Activated CD4-positive, alpha-beta T cell treated with anti-CD3 and anti-CD28 coated beads for 24 hours (primary cell): ENCODE measurements at places on chromosomes 7 and 10.
A peak's percentile ranks its signal among the peaks of the same experiment; 100 is the strongest.

DNA sequence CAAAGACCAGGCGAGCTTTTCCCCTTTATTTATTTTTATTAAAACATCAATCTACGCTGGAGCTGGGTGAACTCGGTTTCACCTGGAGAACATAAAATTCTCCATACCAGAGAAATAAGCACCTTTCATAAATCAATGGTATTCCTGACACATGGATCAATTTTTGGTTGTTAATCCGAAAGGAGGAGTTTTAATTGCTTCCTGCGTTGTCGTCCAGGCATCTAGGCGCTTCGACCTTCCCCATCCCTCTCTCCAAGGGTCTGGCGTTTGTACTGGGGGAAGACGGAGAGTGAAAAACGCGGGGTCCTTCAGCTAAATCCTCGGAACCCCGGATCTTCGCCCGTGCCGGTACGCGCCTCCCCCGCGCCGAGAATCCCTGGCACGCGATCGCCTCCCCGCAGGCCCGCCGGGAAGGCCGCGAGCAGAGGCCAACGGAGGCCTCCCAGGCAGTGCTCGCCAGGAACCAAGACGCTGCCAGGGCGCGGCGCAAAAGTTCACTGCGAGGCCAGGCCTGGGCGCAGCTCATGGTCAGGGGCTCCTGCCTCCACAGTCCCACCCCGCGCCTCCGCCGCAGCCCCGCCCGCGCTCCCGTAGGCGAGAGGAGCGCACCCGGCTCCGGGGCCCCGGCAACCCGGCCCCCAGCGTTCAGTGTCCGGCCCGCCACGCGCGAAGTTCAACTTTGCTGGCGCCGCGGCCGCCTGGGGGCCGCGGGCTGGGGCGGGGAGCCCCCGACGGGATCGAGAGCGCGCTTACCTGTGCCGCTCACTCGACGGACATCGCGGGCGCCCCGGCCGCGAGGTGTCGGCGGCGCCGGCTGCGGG is 8.3 kb upstream of the EBF3 start:
- no peak for DNase-seq

GRCh38 chr10:43692051-43692825 is 43.6 kb upstream of the ZNF32 start:
- no peak for DNase-seq

GRCh38 chr7:134826105-134826504 is 46.7 kb downstream of the CALD1 start:
- DNase-seq: no peak

GRCh38 chr10:76306856-76307255 is 875.4 kb downstream of the LRMDA start:
- DNase-seq: no peak

DNA sequence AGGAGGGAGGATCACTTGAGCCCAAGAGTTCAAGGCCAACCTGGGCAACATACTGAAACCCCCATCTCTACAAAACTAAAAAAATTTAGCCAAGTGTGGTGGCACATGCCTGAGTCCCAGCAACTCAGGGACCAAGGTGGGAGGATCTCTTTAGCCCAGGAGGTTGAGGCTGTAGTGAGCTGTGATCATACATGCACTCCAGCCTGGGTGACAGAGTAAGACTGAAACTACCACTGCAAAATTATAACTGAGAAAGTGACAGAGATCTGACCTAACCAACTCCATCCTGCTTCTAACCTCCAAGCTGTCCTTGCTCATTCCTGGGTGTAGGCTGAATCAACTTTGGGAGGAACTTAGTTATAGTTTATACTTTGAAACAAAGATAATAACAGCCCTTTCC is 59.4 kb downstream of the HTR7 start:
- DNase-seq: no peak

GRCh38 chr10:12637649-12638048 is 288.3 kb downstream of the CAMK1D start:
- DNase-seq: no peak

DNA sequence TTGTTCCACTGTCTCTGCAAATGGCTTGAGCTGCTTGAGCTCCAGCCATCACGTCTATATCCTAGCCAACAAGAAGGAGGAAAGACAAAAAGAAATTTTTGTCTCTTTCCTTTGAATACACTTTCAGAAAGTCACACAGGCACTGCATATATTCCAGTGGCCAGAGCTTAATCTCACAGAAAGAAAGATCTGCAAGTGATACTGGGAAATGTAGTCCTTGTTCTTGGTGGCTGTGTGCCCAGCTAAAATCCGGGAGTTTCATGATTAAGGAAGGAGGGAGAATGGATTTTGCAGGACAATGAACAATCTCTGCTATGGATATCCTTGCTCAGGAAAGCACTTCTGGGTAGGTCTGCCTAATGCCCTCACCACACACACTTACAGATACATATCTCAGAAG is 19.5 kb upstream of the DLG5 start:
- no peak for DNase-seq

GRCh38 chr10:43576062-43576461 is 1.6 kb upstream of the ZNF239 start:
- no peak for DNase-seq

GRCh38 chr10:70803775-70804420 is 11.8 kb upstream of the SGPL1 start:
- DNase-seq: no peak

DNA sequence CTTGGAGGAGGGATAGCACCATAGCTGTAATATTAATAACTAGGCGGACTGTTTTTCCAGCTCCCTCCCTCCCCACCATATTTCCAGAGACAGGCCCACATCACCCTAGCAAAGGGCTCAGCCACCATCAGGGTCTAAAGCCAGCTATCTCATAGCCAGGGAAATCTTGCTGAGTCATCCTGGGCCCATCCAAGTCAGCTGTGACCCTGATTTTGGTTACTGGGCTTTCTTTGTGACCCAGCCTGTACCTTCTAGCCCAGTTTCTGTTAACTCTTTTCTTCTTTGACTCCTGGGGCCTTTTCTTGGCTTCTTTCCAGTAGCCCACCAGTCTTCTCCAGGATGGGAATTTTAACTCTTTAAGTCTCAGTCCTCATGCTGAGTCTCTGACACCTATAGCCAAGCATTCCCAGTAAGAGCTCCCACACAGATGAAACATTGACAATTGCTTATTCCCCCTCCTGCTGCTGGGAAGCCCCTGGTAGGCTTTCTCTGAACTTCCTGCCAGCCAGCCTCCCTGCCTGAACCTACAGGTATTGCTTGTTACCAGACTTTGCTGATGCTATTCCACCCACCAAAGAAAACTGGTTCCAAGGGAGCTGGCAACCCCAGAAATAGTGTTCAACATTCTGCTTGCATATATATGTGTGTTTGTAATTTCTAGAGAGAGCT is 34.8 kb upstream of the ADO start:
- no peak for DNase-seq

- DNase-seq: no peak
These were observed 75.2 kb upstream of the INHBA start for GRCh38 chr7:41777894-41778596.

DNA sequence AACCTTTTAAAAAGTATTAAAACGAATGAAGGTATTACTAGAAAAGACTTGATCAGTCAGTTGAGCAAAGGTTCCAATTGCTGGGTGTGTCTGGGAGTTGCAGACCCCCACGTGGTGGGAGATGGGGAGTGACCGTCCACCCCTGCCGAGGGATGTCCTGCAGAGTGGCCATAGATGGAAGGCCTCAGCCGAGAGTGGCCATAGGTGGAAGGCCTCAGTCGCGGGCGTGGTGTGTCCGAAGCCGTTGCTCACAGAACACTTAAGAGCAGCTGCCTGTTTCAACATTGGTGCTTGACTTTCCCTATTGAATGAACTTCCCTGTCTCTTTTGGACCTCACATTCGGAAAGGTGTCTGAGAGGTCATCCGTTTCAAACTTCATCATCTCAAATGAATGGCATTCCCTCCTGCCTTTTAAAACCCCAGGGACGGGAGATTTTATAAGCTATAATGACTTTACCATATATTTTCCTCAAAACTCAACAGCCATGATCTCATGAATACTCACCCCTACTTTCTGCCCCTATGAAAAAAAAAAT is 69.4 kb downstream of the CAMK1D start:
- no peak for DNase-seq

GRCh38 chr7:21253740-21254687 is 173.9 kb upstream of the SP4 start:
- DNase-seq: peak; percentile 5

DNA sequence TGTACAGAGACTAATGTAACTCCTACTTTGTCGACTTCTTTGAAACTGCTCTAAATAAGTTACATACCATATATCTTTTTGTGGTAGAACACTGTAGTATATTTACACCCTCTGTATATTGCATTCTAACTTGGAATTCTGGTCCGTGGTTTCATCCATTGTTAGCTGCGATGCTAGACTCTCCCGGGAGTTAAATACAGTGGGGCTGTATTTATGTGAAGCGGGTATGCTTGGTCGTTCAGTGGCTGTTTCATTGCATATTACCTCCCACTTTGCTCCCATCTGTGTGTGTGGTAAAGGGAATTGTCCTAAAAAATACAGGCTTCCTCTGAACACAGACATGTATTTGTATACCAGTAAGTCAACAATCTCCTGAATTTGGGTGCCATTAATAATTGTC is 231.1 kb downstream of the SLC25A13 start:
- no peak for DNase-seq

DNA sequence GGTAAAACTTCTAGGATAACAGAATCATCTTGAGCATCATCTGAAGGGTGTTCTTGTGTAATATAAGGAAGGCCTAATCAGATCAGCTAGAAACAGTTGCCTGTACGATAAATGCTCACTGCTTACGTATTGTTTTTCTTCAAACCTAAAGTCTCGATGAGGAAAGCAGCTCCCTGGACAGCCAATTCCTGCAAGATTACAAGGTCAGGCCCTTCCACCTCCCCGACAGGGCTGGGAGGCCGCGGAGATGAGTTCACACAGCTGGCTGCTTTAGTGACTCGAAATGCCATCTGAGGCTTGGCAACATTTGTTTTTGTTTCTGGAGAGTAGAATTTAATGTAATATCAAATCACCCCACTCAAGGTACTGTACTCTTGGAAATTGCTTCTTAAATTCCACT is 95.1 kb upstream of the PFKP start:
- DNase-seq: no peak

- DNase-seq: no peak
These were observed 113.1 kb downstream of the ADARB2 start for GRCh38 chr10:1624240-1624639.

DNA sequence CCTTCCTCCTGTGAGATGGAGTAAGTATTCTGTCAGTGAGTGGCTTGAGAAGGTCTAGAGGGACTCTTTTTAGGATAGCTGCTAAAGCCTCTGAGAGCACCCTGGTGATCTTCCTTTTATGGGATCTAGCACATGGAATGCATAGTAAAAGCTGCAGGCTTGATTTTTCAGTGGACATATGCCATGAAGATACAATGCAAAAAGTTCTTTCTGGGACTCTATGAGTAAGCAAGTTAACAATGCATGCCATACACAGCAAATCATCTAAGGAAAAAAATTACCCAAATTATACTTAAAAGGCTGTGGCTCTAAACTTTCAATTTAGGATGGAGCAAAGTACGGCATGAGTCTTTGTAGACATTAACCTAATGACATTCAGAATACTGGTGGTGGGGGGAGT is 154.5 kb downstream of the SGMS1 start:
- DNase-seq: no peak

GRCh38 chr10:11245510-11245909 is 227.8 kb downstream of the CELF2 start:
- no peak for DNase-seq

- no peak for DNase-seq
These were observed 24.4 kb downstream of the TMEM273 start for GRCh38 chr10:49163741-49164140.

- DNase-seq: no peak
These were observed 56.8 kb upstream of the SVIL start for GRCh38 chr10:29691564-29692072.

GRCh38 chr10:101897633-101898032 is 54.0 kb upstream of the KCNIP2 start:
- no peak for DNase-seq

DNA sequence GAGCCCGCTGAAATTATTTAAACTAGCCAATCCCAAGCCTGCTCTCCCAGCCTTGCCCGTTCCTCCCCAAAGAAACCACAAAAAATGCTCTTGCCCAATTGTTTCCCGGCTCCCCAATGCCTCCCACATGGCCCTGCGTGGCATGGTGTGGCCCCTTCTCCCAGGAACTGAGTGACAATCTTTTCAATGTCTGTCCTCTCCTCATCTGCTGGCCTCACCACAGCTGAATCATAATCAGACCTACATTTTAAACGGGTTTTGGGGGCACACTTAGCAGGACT is 201.5 kb downstream of the PRPF18 start:
- DNase-seq: no peak

DNA sequence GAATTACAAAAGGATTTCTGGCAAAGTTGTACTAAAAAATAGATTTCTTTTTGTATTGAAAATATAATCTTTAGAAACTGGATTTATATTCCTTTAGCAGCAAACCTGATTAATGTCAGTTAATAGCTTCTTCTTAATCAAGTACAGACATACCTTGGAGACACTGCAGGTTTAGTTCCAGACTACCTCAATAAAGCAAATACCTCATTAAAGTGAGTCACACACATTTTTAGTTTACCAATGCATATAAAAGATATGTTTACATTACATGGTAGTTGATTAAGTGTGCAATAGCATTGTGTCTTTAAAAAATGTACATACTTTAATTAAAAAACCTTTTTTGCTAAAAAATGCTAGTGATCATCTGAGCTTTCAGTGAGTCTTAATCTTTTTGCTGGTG is 215.0 kb downstream of the BICC1 start:
- DNase-seq: no peak

DNA sequence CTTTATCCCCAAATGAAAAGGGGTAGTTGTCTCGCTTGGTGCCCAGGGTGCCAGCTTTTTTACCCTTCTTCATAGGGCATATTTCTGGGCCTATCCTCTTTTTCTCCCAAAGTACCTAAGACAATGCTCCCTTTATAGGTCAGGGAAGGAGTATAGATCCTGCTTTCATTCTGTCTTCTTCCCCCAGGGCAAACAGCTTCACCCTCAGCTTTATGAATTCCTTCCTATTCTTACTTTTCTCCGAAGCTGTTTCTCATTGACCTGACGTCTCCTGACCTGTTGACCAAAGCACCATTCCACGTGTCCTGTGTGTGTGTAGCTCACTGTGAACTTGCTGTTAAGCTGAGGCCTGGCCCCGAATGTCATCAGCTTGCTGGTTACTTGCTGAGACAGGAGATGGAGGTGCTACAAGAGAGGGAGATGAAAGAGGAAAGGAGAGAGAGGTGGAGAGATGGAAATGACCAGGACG is 48.9 kb downstream of the PYROXD2 start:
- DNase-seq: no peak

DNA sequence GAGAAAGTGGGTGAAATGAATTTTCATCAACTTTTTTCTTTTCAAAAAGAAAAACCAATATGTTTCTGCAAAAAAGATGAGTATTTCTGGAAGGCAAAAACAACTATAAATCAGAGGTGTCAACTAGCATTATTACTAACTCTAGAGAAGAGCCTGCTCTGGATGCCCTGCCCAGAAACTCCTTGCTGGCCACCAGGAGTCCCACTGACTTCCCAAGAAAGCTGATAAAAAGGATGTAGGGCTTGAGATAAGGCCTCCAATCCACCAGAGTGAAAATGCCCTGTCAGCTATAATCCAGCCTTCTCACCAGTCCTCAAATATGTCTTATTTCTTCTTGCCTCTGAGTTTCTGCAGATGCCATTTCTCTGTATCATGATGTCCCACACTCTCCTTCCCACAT is 16.7 kb upstream of the FZD1 start:
- no peak for DNase-seq

GRCh38 chr10:24597426-24597825 is 126.3 kb downstream of the ARHGAP21 start:
- no peak for DNase-seq

- no peak for DNase-seq
These were observed 686.1 kb upstream of the IGFBP3 start for GRCh38 chr7:46607176-46607575.

GRCh38 chr10:131855461-131856401 is 45.1 kb upstream of the PPP2R2D start:
- no peak for DNase-seq

GRCh38 chr10:61897671-61898434 is 3.6 kb upstream of the ARID5B start:
- DNase-seq: no peak
